Lower leg skin (tissue), 4 donors: ENCODE measurements at places on chromosomes 2 and 18.

DNA sequence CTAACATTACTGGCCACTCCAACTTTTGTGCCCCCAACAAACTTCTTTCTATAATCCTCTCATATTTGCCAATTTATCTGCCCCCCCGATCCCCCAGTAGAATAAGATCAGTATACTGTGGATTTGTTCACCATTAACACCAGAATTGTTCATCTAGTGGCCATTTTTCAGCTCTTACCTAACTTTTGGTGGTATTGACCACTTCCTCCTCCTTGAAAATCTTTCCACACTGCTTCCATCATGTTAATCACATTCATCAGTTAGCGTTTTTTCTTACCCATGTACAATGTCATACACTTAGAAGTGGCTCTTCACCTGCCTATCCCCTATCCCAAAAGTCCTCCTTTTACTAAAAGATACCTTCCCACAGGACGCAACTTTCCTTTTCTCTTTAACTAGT lies 6.1 kb downstream of the IMPACT start:
- no peak for DNase-seq

- DNase-seq, result peak; percentile 78
These were observed 78.6 kb downstream of the VAPA start for GRCh38 chr18:9992300-9992972.

DNA sequence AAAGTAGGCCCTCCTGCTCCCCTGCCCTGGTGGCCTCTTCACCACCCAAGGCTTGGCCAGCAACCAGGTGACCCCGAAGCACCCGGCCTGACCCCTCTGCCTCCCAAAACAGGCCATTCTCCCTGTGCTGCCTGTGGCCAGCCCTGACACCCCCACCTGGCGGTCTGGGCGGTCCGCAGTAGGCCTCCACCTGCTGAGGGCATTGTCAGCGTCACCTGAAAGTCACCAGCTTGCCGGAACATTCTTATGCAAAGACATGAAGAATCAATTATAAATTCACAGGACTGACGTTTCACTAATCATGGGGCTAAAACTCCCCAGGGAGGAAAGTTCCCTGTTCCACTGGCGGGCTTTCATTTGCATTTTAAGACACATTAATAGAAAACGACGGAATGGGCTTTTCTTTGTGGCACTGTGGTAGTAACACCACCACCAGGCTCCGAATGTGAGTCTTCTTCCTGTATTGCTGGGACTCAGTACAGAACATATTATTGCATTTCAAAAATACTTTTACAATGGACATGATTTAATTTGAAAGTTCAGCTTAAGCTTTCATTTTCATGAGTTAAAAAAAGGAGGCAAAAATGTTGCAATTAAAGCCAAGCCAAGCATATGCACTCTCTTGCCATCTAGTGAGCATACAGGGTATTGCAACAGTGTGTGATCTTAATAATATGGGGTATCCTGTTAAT lies 57.4 kb downstream of the ADI1 start:
- peak; percentile 77 for DNase-seq

- DNase-seq, result no peak
These were observed 70.1 kb downstream of the C1QL2 start for GRCh38 chr2:119088416-119088815.

GRCh38 chr2:145860083-145860482 lies 1340.2 kb upstream of the ZEB2 start:
- no peak for DNase-seq

GRCh38 chr2:111030945-111031344 lies 89.8 kb upstream of the BCL2L11 start:
- no peak for DNase-seq

- peak; percentile 89 for DNase-seq
These were observed 142.8 kb downstream of the NDUFA10 start for GRCh38 chr2:239882331-239882732.

DNA sequence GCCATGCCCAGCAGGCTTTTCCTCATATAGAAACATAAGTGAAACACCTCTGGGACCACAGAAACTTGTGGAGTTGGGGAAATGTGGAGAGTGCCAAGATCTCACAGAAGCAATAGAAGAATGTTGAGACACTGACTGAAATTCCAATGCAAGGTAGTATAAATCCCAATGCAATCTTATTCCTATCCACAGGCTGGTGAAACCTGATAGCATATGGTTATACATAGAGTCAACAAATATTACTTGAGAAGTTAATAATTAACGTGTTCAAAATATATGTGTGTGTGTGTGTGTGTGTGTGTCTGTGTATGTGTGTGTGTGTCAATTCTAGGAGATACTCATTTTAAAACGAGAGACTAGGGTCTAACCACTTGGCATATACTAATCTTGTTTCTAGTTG lies 776.8 kb upstream of the ACVR2A start:
- no peak for DNase-seq

- no peak for DNase-seq
These were observed 18.9 kb upstream of the WDR33 start for GRCh38 chr2:127829845-127830246.

GRCh38 chr2:133152801-133153200 lies 415.5 kb downstream of the NCKAP5 start:
- no peak for DNase-seq

DNA sequence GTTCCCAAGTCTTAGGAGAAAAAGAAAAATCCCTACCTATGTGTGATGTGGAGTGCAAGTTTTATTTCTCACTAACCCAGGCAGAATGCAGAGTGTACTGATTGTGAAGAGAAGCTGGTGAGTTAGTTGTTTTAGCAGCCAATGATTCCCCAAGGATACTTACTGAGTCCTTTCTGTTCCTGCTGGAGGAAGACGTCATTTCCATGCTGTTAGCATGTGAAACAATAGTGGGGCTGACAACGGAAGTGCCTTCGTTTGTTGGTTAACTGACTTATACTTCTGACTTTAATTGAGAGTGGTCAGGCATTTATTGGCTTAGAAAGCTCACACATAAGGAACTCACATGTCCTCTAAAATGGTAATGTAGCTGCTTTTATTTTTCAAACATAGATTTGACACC lies 180.6 kb downstream of the MC4R start:
- DNase-seq, result no peak

DNA sequence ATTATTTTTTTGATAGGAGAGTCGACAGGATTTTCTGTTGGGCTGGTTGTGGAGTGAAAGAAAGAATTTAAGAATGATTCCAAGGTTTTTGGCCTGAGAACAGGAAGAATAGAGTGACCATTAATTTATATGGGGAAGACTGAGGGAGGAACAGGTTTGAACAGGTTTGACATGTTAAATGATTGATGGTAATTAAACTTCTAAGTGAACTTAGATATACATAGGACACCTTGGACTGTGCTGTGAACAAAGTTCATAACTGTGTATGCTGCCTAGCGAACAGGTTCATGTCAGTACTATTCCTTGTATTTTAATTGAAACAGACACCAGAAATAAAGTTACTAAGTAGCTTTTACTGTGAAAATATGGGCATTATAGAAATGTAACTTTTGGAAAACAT lies 212.0 kb downstream of the SPAG16 start:
- no peak for DNase-seq

- DNase-seq, result no peak
These were observed 30.7 kb downstream of the METTL4 start for GRCh38 chr18:2540575-2540974.

GRCh38 chr2:237450583-237450982 lies 36.5 kb upstream of the MLPH start:
- no peak for DNase-seq

DNA sequence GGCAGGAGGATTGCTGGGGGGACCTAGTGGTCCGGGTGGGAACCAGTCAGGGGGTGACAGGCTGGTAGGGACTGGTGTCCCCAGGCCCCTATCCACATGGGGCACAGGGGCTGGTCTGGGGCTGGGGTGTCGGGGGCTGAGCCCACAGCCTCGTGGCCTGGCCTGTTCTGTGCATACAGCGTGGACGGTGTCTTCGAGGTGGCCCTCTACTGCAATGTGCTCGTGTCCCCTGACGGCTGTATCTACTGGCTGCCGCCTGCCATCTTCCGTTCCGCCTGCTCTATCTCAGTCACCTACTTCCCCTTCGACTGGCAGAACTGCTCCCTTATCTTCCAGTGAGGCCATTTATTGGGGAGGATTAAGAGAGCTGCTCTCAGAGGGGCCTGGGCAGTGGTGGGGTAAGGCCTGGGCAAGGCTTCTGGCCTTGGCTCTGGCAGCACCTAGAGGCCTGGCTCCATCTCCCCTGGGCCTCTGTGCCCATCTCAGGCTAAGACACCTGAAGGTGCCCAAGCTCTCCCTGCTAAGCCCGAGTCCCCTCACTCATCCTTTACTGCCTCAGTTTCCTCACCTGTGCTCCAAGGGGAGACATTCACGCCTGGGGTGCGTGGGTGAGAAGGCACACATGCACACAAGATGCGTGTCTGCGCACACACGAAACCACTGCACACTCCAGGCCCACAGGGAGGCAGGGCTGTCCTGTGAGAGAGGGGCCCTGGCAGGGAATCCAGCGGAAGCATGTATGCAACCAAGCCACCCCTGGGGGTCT lies 1.9 kb downstream of the CHRNG start:
- DNase-seq, result peak; percentile 75

- peak; percentile 93 for DNase-seq
These were observed 56.9 kb downstream of the DYSF start for GRCh38 chr2:71510196-71510807.

DNA sequence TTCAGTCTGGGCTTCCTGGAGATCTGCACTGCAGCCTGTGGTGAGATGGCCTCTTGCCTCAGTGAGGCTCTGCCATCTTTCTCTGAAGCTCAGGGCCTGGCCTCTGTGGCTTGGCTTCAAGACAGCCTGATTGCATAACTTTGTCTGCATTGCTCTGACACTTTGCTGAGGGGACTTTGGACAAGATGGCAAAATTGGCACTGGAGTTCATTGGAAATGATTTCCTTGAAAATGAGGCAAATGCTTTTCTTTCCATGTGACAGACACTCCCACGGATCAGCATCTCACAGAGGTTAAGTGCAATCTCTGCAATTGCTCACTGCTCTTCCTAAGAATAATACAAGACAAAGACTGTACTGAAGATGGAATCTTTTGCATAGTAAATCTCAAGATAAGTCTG lies 166.8 kb downstream of the KCNS3 start:
- no peak for DNase-seq
